ENCODE measurements at places on chromosomes 16 and 17.

- no peak for DNase-seq
These were observed 22.2 kb downstream of the TEX2 start for GRCh38 chr17:64240741-64241347.

- no peak for DNase-seq
These were observed 158.6 kb downstream of the XYLT1 start for GRCh38 chr16:17312094-17312710.

- DNase-seq, result no peak
These were observed 5.9 kb downstream of the GSPT1 start for GRCh38 chr16:11909653-11910545.

- no peak for DNase-seq
These were observed 108.8 kb downstream of the AMFR start for GRCh38 chr16:56316545-56316944.

DNA sequence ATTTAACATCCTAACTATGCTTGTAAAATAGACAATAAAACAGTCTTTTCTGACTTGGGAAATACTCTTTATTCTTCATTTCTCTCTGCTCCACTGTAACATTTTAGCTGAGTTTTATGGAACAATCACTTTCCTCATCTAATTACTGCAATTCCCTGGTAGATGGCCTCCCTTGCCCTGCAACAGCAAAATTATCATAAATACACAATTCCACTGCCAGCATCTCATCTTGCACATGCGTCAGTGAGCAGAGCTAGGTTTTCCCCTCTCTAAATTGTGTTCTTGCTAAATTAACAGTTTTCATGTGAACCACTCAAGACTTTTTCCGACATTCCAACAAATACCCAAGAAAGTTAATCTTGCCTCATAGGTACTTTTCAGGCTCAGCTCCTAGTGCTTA lies 920.9 kb upstream of the GOT2 start:
- DNase-seq, result no peak

Measured in NCI-H2029 (cell line).